ENCODE measurements at places on chromosomes 1 and 21.

DNA sequence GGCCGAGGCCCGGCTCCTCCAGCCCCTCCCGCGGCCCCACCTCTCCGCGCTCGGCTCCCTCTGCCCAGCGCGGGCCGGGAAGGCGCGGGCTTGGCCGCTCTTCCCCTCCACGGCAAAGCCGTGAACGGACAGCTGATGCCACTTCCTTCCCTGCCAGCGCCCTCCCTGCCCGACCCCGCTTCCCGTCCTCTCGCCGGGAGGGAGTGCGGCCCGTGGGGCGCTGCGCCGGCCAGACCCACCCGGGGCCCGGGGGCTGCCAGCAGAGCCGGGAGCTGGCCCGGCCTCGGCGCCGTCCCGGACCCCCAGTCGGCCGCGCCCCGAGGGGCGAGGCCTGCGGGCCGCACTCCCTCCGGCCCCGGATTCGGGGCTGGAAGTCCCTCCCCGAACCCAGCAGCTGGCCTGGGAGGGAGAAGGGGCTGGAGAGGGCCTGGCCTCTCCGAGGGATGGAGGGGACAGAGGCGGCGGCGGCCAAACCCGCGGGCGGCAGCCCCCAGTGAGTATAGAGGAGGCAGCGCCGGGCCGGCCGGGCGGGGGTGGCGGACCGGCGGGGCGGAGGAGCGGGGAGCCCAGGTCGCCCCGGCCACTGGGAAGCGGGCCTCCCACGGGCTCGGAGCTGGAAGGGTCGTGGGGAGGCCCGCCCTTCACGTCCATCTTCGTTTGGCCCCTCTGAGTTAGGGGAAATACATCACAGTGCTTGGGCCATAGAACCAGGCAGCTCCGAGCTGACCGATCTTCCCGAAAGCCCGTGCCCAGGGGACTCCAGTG, at the start of gene KIAA1614:
TSS of gene KIAA1614 (plus strand) at position 97 of the 765 bp plus-strand sequence. CDS start at position 444, 347 bp downstream.
- DNase-seq: no peak

- DNase-seq: no peak
Measured at GRCh38 chr1:246254854-246255253, 252.2 kb downstream of the SMYD3 start.

DNA sequence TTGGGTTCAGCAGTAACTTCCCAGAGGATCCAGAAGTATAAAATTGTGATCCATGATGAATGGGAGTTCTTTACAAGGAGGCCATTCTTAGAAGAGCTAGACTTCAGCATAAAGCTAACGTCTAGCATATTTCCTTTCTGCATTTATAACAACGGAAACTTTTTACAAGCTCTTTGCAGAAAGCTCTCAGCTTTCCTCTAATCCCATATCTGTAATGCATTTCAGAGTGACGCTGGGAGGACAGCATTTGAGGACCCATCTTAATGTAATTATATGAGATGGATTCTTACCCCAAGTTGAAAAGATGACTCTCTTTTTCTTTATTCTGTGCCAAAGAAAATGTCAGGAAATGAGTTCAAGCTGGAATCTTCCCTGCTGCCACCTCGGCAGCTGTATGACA, 132.0 kb upstream of the CACHD1 start:
- DNase-seq: no peak

- no peak for DNase-seq
Measured at GRCh38 chr1:102593276-102593675, 515.0 kb downstream of the COL11A1 start.

DNA sequence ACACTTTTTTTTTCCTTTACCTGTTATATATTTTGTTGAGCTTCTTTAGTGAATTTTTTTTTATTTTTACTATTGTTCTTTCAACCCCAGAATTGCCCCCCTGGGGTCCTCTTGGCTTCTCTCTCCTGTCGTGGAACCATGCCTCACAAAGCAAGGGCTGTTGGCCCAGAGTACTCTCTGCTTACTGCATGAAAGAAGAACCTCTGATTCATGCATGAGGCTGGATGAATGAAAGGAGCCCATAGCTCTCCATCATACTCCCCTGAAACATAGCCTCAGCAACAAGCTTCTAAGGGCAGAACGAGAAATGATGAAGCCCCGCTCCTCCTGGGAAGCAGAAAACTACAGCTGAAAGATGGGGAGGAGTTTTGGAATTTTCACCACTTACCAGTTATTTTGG, 1441.0 kb downstream of the BRINP3 start:
- DNase-seq: no peak

DNA sequence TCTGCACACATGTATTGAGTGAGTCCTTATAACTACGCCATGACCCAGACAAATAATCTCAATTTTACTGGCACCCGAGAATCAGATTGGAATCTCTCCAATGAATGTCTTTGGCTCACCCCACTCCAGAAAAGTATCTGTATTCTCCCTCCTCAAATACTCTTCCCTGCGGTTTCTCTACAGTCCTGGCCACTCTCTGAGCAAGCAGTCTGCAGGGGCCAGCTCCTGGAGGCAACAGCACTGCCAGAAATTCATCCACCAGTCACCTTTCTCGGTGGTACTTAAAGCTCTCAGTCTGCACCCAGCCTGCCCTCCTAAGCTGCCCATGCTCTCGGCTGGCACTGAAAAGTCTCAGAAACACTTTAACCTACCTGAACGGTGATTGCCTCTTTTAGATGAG, 16.1 kb upstream of the LYST start:
- no peak for DNase-seq

All from AG04450 (cell line).